Activated T-cell treated with anti-CD3 and anti-CD28 coated beads, Interleukin-2, amount 50 U/mL, for 72 hours (primary cell): ENCODE measurements at places on chromosomes 12 and 14.

- DNase-seq: no peak
Measured at GRCh38 chr12:62684570-62685295, 218.1 kb downstream of the MON2 start.

DNA sequence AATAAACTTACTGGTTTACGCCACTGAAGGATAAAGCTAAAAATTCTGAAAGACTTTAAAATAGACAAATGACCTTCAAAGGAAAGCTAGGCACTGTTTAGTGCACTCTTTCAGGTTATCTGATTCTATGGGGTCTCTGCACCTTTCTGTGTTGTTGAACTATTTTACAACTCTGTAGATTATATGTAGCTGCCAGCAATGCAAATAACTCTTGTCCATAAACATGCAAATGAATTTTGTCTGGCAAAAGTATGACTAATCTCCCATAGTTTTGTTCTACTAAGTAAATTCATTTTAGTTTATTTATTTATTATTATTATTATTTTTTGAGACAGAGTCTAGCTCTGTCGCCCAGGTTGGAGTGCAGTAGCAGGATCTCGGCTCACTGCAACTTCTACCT, 266.3 kb upstream of the CCDC196 start:
- no peak for DNase-seq

GRCh38 chr14:85399186-85399585, 130.8 kb upstream of the FLRT2 start:
- DNase-seq: no peak

DNA sequence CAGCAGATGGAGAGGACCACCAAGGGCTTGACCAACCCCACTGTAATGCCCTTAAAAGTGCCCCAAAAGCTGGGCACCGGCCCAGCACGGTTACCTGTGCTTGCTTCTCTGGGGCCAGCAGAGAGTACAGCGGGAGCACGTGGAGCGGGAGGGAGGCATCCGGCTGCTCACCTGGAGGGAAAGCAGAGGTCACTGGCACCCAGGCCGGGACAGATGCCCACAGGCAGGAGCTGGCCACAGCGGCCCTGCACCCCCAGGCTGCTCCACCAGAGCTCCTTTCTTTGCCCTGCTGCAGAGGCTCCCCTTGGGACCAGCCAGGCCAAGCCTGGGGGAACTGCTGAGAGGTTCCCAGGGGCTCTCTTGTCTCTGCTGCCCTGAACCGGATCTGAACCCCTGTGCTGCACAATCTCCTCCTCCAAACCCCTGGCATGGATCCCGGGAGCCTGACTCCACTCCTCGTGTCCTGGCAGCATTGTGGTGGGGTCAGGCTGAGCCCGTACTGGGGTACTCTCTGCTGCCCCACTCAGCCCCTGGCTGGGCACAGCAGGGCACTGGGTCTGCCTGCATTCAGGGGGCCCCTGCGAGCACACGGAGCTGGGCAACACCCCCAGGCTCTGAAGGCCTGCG, 24.0 kb downstream of the DHX37 start:
- DNase-seq: no peak

- DNase-seq: no peak
Measured at GRCh38 chr12:96293093-96293492, 98.9 kb downstream of the ELK3 start.

DNA sequence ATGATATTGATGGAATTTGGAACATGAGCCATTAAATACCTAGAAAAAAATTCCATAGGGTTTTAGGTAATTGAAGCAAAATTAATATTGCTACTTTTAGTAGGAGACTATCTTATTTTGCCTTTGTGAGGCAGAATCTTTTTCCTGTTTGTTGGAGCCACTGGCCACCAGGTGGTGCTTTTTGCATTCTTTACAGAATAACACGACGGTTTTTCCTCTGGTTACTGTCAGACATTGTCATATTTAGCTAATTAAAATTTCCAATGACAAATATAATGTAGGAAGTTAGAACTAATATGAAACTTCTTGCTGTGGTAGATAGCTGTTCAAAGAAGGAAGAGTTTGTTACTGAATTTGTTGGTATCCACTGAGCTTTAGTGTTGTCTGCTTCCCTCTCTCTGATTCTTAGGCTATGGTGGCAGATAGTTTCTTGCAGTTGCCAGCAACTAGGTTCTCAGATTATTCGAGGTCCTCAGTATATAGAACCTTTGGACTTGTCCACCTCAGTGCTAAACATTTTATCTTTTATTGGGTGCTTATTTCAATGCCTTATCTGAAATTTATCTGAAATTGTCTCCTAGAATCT, 25.7 kb downstream of the RAB21 start:
- DNase-seq: peak; percentile 34

DNA sequence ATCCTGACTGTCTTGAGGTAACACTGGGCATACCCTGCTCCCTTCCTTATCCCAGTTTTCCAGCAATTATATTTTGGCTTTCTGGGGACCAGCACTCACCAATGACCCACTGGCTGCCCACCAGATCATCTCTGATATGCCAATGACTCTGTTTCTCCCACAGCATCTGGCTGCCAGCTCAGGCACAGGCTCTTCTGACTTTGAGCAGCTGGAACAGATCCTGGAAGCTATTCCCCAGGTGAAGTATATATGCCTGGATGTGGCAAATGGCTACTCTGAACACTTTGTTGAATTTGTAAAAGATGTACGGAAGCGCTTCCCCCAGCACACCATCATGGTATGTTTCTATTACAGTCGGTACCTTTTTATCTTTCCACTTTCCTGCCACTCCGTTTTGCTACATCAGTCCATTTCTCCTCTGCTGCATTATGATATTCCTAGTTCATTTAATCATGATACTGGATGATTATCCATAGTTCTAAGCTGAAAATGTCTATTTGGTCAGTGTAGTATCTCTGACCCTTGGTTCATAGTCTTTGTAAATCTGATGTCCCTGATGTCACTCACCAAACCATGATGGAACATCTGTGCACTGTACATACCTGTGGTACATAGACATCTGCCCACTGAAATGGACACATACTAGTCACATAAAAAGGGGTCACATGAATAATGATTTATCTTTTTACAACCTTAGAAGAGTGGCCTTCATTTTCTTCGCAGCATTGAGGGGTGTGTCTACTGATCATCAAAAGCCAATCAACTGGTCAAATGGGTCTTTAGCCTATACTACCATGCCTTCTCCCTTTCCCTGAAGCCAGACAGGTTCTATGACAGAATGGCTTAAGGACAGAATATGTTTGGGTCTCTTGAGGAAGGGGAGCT, 3.3 kb downstream of the GMPR2 start:
- DNase-seq: no peak

GRCh38 chr12:5455045-5455444, 23.1 kb downstream of the NTF3 start:
- DNase-seq: no peak

- DNase-seq: no peak
Measured at GRCh38 chr12:117333331-117333881, 28.0 kb downstream of the NOS1 start.

GRCh38 chr12:123238961-123239360, 5.7 kb downstream of the MTRFR start:
- no peak for DNase-seq

DNA sequence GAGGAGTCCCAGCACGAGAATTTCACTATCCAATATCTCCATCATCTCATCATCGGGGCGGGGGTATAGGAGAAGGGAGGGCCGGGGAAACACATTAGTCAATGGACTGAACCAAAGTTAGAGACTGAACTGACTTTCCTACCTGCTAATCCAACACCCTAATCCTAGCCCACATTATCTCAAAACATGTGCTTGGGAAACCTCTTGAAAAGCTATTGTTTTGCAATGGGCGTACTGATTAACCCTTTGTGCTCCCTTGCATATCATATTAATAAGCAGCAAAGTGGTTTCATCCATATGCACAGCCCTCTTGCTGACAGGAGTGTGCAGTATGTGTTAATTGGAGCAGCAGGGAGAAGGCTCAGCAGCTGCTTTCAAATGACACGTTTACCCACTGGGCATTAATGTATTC, 125.7 kb upstream of the GRIP1 start:
- no peak for DNase-seq

DNA sequence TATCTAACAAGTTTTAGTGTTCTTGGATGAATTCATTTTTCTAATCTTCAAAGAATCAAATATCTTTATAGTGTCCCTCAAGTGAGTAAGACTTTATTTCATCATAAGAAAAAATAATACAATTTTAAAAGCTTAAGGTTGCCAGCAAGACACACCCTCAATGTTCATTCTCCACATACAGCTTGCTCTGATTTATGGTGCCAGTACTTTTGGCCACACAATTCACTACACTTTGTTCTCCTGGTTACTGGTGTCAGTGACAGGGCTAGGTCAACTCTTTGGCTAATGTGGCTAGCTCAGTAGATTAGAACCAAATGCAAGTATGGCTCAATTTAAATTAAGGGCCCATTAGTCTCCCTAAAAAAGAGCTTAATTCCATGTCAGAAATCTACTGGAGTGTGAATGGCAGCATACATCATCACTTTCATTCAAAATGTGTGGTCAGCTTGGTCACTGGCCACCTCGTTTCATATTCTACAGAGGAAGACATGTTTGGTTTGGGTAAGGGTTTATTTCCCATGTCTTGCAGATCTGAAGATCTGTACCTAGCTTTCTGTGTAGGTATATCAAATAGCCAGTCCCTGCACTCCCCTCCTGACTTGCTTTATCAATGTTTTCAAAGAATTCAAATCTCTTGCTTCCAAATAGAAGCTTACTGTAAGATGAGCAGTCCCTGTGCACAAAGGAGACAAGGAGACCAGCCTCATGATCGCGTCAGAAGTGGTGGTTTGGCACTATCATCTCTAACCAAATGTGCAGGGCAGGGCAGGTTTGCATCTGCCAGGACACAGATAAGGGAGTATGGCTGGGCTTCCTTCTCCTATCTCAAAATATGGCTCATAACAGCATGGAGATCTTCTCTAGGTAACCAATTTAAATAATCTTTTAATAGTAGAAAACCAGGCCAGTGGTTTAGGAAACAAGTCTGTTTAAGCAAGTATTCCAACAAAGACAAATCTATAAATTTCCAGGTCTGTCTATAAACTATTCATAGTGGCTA, 31.3 kb downstream of the HECTD4 start:
- DNase-seq: no peak

- peak; percentile 56 for DNase-seq
Measured at GRCh38 chr12:104790296-104791125, 167.6 kb downstream of the SLC41A2 start.
